ENCODE measurements at places on chromosomes 5 and 9. TPM values are rescaled to one million over a fixed set of nuclear protein-coding genes. Genes with fewer than 3 reads are reported as not detected.

PPIC gene
- 118 TPM for total RNA-seq

ZDHHC11B gene
- 4.2 TPM for total RNA-seq

GRCh38 chr5:95684361-95684760, 1.6 kb upstream of the SPATA9 start:
- no peak for DNase-seq

DNA sequence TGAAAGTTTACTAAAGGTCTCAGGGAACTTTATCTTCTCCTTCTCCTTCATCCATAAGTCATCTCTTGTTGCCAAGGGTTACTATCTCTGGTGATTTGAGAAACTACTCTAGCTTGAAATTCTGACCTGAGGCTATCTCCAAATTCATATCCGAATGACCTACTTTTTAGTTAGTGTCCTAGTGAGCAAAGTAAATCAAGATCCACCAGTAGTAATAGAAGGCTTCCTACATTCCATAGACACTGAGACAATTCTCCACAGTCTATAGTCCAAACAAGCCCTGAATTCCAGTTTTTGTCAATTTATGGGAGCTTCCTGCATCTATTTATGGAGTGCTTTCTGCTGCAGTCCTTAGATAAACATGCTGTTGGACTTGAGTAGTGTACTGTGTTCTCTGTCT, 5.0 kb downstream of the IL7R start:
- no peak for DNase-seq

GRCh38 chr5:14611737-14612136, 30.1 kb downstream of the OTULINL start:
- DNase-seq = no peak

DNA sequence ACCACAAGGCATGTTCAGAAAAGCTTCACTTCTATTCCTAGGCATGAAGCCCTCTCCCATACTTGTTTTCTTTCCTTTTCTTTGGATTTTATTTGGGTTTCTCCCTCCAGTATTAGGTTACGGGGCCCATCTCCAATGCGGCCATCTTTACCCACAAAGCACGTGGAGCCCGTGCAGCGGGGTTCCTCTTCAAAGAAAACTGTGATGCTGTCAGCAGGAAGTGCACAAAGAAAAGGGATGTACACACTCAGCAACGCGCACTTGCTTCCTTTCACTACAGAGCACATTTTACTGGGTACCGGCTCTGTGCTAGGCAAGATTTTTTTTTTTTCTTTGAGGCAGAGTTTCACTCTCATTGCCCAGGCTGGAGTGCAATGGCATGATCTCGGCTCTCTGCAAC, 106.6 kb downstream of the COL23A1 start:
- no peak for DNase-seq

GRCh38 chr9:89657295-89657694, 52.5 kb downstream of the GADD45G start:
- DNase-seq = no peak

GRCh38 chr9:120110520-120110919, 469.4 kb downstream of the CDK5RAP2 start:
- DNase-seq = no peak

DNA sequence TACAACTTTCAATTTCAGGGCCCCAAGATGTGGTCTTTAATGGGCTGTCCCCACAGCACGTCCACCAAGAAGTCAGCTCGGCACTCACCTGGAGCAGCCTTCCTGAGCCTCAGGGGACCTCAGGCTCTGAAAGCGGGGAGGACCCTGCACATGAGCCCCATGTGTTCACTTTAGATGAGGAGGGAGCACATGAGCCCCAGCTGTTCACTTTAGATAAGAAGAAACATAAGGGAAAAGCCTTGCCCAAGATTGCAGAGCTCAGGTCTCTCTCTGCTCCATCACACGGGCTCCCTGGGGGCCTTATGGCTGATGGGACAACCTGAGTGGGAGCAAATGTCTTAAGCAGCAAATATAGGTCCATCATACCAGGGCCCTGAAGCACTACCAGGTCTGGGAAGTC, 56.4 kb downstream of the NIPSNAP3B start:
- no peak for DNase-seq

Data from cardiac muscle cell (in vitro differentiated cells and primary cell).